Hepatocyte (in vitro differentiated cells): ENCODE measurements at places on chromosomes 2 and 18. TPM values are rescaled to one million over a fixed set of nuclear protein-coding genes. Genes with fewer than 3 reads are reported as not detected.

The CDK5R2 gene
- 0.08 and 0.37 TPM in 2 replicates for total RNA-seq

The EPAS1 gene
- 98.3 and 112 TPM in 2 replicates for total RNA-seq

The LHCGR gene
- total RNA-seq = not detected in 2 replicates

The SLC35F6 gene
- total RNA-seq = 30.2 and 40.7 TPM in 2 replicates

The HAAO gene
- 18.1 and 22.0 TPM in 2 replicates for total RNA-seq

The SMYD1 gene
- not detected in 2 replicates for total RNA-seq

The TSPYL6 gene
- not detected in 2 replicates for total RNA-seq

The DOK6 gene
- total RNA-seq = 2.0 and 2.6 TPM in 2 replicates

The HOXD8 gene
- total RNA-seq = 1.3 TPM in 2 replicates

The FOXD4L1 gene
- 0.12 and 0.20 TPM in 2 replicates for total RNA-seq

The L3MBTL4 gene
- total RNA-seq = 7.6 and 14.1 TPM in 2 replicates

The ABCG5 gene
- 3.8 and 5.4 TPM in 2 replicates for total RNA-seq

The PUS10 gene
- total RNA-seq = 14.2 and 15.3 TPM in 2 replicates

GRCh38 chr2:191030521-191031154 lies 16.7 kb upstream of the STAT1 start:
- peak; percentile 67 for DNase-seq

- no peak for DNase-seq
Measured at GRCh38 chr2:209761566-209761965, 10.1 kb upstream of the UNC80 start.

GRCh38 chr2:11903085-11903606 lies 156.7 kb downstream of the LPIN1 start:
- no peak for DNase-seq

DNA sequence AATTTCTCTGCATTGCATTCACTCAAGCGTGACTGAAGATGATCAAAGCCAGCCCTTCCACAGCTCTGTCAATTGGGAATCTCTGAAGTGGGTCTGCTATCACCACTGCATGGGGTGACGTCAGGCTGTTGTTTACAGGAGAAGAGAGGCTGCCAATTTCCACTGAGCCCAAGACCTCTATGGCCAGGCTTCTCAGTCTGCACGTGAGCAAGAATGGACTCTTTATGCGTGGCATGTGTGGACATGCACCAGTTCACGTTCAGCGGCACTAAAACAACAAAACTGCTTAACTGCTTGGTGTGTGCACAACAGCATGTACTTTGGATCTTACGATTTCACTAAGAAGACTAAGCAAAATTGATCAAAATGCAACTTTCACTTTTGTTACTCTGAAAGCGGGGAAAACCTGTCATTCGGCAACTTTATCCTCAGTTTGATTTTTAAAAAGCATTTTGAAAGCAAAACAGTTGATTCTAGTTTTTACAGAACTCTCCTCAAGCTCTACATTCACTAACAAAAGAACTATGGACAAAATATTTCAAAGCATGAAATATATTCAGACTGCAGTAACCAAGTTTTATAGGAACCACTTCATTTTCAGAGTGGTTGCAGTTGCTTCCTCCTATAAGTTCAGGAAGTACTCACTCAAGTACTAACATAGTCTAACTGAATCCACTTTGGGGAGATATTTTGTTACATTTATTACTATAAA lies 77.0 kb upstream of the SERTAD2 start:
- DNase-seq = peak; percentile 75

DNA sequence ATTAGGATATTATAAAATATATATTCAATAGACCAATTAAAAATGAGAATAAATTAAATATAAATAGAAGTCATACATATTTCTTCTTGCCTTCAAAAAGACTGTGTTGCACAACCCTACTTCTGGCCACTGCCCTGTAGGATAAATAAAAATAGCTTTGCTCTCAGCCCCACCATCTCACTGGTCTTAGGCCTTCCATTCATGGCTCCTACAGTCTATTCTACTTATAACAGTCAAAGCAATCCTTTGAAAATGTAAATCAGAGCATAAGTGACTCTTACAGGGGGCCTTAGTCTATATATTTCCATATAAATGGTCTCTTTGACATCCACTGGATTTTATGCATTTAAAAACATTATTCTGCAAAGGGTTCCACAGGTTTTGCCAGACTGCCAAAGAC lies 72.9 kb downstream of the KLF7 start:
- DNase-seq = no peak

DNA sequence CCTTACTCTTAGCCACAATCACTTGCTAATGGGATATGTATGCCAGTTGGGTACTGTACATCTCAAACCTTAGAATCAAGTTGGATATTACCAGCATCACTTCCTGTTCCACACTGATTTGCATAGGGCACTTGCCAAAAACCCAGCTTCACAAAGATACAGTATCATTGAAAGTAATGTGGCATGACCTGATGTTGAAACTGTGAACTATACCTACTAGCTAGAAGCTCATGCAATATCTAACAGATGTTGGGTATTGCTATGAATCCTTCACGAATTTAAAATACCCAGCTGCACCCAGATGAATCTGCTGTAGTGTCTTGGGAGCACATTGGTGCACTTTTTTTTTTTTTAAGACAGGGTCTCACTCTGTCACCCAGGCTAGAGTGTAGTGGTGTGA lies 6.5 kb upstream of the STAMBP start:
- DNase-seq = no peak

DNA sequence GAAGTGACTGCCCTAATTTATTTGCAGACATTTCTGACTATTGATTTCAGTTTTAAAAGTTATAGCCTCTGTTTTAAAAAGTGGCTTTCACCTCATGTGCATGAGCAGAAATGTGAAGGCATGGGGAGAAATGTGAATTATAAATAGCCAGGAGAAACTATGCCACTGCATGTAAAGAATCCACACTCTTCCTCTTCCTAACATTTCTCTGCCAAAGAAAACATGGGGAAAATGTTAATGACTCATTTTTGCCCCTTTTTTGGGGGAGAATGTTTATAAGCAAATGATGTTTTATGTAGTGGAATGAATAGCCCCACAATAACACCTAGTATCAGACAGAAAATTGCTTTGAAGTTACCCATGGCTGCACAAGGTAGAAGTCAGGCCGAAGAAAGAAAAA lies 249.0 kb upstream of the TANK start:
- no peak for DNase-seq

DNA sequence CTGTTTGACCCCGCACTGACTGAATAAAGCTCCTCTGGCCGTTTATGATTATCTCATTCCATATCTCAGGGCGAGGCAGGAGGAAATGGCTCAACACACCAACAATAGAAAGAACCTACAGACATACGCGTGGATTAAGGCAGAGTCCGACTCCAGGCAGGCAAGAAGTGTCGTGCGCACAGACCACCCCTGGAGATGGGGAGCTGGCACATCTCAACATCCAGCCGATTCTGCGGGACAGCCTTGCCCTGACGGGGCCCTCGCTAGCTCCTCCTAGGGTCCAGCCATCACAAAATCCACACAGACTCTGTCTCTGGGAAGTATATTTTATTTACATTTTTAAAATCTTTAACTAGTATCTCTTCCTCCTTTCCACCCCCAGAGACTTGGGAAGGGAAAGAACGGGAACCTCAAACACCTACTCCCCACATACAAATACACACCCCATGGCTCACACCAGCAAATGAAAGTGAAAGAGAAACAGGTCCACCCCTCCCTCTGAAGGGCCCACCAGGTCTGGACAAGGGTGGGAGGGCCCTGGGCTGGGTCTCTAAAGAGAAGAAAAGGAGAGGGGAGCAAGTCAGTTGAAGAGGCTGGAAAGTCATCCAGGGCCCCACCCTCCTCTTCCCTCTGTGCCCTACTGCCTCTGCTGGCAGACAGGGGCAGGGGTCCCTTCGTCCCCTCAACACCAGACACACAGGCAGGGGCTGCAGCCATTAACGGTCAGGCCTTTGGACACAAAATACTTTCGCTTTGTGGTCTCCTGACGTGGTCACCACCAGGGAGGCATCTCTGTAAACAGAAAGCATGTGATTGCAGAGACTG lies 3.2 kb downstream of the GPBAR1 start:
- peak; percentile 42 for DNase-seq

DNA sequence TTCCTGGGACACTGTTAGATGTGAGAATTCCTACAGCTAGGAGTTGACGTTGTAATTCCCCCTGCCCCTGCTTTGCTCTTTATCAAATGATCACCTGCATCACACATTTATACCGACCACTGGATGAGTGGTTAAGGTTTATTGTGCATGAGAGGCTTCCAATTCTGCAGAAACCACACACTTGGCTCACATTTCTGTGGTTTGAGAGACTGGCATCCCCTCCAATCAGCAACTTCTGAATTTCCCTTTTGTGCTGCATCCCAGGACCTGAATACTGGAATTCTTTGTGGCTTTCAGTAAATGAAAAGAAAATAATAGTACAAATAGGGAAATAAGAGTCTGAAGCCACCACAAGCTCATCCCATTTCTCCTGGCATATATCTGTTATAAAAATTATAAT lies 628.7 kb upstream of the PIK3C3 start:
- DNase-seq = no peak

DNA sequence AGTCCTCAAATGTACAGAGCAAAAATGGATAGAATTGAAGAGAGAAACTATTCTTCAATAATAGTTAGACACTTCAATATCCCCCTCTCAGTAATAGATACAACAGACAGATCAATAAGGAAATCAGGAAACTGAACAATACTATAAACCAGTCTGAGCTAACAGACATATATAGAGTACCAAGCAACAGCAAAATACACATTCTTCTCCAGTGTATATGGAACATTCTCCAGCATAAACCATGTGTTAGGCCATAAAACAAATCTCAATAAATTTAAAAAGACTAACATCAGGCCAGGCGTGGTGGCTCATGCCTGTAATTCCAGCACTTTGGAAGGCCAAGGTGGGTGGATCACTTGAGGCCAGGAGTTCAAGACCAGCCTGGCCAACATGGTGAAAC lies 43.7 kb upstream of the AMMECR1L start:
- DNase-seq = no peak

DNA sequence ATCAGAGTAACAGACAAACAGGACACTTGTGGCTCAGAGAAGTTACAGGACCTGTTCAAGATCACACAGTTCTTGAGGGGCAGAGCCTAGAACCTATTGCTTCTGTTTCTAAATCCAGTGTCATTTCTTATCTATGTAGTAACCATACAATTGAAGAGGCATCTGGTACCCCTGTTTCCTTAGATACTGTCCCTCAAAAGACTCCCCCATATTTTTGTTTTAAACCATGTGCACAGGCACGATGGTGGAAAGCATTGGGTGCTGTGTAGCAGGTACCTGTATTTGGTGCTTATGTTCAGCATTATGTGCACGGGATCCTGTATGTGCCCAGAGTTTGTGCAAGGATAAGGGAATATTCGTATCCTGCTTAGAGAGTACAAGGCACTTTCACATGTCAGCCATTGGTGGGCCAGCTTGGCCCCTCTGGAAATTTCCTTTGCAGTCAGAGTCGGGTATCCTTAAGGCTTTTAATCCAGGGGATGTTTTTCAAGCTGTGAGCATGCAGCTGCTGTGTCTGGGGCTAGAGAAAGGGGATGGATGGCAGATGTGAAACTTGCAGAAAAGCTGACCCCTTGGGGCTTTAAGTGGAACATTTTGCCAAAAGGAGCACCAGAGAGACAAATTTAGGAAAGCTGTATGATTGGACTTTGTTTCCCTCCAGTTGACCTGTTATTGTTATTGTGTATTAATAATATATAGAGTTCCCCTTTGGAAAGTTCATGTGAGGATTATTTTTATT lies 2.1 kb downstream of the LBH start:
- DNase-seq = no peak

DNA sequence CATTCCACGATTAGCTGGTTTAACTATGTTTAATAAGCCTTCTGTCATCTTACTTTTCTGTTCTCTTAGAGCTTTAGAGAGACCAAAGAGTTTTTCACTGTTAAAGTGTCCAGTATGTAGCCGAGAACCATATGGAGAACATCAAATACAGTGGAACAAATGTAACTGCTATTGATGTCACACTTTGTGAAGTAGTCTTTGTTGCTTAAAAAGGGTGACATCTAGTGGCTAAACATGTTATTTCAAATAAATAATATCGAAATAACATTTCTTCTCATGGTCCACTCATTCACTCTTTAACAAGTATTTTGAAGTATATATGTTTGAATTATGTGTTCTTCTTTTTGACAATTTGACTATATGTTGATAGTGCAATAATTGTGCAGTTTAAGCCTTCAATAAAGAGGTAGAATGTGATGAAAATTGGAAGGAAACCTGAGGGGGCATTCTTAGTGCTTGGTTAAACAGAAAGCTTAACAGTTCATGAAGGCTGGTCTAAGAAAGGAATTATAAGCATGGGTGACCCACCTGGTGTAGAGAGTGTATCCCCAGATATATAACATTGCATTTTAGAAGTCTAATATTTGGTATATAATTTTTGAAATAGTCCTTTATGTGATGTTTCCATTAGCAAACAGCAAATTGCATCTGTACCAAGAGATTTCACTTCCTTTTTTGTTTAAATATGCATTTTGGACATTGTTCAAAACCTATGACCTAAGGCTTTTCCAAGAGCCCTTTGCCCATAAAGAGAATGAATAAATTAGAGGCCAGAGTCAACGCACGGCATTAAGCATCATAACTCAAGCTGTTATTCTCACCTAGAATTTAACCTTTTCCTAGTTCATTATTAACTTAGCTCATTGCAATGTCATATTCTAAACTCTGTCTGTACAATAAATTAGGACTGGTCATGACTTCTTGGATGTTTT lies 112.1 kb downstream of the KYNU start:
- peak; percentile 56 for DNase-seq

- peak; percentile 31 for DNase-seq
Measured at GRCh38 chr2:235171550-235172031, 219.8 kb downstream of the SH3BP4 start.

- DNase-seq = no peak
Measured at GRCh38 chr2:101521487-101521886, 46.6 kb upstream of the RFX8 start.

GRCh38 chr2:127024769-127025358 lies 82.1 kb downstream of the BIN1 start:
- DNase-seq = peak; percentile 78

GRCh38 chr18:52567360-52567759 lies 227.4 kb downstream of the DCC start:
- no peak for DNase-seq

DNA sequence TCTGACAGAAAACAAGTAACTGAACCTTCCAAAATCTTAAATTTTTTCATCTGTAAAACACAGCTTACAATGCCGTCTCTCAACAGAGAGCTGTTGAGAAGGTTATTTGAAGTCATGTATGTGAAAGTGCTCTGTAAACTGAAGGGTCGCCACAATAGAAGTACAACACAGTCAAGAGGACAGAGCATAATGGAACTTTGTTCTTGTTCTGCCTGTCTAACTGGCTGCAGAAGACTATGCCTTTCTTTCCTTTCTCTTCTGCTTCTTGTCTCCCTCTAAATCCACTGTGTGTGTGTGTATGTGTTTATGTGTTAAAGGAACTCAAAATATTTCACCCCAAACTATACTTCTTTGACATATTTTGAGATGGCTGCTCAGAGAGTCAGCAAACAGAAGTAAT lies 365.8 kb upstream of the RND3 start:
- DNase-seq = no peak

DNA sequence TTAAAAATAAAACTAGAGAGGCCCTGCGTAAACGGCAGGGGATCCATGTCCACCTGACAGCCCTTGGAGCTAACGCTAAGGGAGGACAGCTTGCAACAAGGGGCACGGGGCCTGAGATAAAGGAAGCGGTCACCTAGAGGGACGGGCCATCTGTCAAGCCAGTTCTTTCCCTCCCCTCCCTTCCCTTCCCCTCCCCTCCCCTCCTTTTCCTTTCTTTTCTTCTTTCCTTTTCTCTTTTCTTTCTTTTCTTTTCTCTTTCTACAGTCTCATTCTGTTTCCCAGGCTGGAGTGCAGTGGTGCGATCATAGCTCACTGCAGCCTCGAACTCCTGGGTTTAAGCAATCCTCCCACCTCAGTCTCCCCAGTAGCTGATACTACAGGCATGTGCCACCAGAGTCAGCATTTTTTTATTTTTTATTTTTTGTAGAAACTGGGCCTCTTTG lies 34.5 kb upstream of the CTAGE1 start:
- no peak for DNase-seq

GRCh38 chr2:40554665-40555294 lies 102.9 kb upstream of the SLC8A1 start:
- DNase-seq = peak; percentile 68
